Islet precursor cell (in vitro differentiated cells): ENCODE measurements at places on chromosomes 7 and 10.

GRCh38 chr7:159105832-159106811 lies 38.5 kb downstream of the VIPR2 start:
- DNase-seq = no peak

- no peak for DNase-seq
Observed at GRCh38 chr10:13490503-13490902, 38.3 kb downstream of the BEND7 start.

DNA sequence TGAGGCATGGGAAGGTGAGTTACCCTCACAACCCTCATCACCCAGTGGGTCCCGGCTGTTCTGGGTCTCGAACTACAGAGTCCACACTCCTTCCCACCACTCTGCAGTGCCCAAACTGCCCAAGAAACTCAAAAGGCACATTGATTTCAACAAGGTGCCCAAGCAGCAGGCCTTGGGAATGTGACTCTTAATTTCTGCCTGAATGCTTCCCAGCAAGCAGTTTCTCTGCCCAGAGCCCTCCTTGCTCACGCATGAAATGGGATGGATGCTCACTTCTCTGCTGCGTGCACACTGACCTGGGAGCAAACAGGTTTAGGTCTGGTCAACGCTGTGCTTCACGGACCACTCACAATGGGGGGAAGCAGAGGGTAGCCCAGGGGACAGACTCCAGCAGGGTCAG lies 77.9 kb downstream of the GRB10 start:
- no peak for DNase-seq

- DNase-seq = no peak
Observed at GRCh38 chr7:123410273-123410904, 124.0 kb downstream of the IQUB start.

GRCh38 chr10:71302874-71303568 lies 16.0 kb upstream of the SLC29A3 start:
- DNase-seq = no peak

- DNase-seq = no peak
Observed at GRCh38 chr7:55083206-55083605, 64.4 kb downstream of the EGFR start.

DNA sequence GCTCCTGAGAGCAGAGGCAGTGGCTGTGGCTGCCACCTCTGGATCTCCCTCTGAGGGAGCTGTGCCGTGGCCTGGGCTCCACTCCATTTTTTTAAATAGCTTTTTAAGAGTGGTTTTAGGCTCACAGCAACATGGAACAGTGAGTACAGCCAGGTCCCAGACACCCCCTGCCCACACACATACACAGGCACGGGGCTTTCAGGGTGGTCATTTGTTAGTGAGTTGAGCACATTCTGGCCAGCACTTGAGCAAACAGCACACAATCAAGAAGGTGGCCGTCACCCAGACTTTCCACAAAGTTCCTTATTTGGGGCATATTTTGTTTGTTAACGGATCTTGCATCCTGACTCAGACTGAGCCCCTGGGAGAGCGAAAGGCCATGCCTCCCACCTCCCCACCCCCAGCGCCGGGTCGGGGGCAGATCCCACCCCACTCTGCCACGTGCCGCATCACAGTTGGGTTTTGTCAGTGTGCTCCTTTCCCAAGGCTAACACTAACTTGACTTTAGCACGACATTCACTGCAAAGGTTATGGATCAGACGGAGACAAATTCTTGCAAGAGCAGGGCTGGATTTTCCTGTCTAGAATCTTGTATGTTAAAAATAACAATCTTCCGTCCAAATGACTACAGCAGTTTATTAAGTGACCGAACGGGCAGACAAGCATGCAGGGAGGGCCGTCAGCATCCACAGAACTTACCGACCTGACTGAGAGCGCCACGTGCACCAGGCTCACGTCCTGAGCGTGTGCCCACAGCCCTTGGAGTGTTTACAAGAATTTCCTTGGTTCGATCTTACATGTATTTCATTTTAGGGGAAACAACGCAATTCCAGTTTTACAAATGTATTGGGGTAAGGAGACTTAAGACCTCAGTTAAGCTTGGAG lies 156.5 kb upstream of the NPS start:
- DNase-seq = no peak
